ENCODE measurements at places on chromosomes 6 and 20.

DNA sequence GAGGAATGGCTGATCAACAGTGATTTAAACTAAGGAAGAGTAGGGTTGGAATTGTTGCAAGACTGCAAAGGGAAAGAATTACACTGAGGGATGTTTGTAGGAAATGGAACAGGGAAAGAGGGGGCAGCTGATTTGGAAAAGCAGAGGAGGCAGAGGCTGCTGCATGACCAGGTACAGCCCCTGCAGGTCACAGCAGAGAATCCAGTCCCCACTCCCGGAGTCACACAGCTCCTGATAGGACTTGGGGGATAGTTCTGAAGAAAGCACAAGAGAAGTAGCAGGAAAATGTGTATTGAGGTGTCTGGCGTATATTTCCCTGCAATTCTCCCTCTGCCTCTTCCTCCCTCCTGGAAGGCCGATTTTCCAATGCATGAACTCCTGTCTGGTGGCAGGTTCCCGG is 92.5 kb upstream of the PDE10A start:
- no peak for DNase-seq

DNA sequence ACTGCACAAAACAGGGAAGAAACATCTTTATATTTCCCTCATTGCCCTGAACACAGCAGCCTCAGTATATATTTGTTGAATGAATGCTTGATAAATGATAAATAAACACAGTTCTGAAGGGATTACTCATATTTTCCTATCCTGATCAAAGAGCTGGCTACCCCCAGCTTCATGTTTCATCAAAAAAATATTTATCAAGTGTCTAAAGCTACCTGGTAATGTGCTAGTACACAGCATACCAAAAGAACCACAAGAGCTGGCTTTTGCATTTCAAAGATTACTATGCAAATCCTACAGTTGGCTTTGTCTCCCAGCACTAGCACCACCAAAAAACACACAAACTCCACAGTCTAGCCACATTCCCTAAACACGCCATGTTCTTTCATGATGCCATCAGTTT is 130.0 kb downstream of the BTBD9 start:
- DNase-seq: no peak

DNA sequence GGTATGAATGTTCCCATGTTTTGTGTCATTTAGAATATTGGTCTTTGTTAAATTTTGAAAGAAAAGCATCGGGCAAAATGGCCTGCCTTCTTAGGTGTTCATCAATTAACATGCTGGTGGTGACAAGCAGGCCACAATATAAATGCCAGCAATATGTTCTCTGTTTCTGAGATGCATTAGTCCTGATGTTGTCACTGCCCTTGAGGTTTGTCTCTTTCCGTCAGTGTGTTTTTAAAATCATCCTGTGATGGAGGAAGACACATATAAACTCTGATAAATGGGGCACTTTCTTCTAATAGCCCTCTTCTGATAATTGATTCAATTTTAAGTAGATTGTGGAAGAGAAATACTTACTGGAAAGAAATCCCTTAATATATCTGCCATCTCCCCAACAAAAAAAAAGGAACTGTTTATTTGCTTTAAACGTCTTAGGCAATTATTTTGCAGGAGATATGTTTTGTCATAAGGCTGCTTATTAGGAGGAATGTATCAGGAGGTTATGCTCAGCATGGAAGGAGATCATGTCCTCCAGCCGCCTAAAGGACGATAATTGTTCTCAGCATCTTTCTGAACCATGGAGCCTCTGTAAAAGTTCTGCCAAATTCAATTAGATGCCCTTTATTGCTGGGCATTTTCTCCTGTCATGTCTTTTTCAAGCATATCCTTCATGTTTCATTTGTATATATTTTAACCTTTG is 134.1 kb downstream of the COL9A1 start:
- DNase-seq: no peak

DNA sequence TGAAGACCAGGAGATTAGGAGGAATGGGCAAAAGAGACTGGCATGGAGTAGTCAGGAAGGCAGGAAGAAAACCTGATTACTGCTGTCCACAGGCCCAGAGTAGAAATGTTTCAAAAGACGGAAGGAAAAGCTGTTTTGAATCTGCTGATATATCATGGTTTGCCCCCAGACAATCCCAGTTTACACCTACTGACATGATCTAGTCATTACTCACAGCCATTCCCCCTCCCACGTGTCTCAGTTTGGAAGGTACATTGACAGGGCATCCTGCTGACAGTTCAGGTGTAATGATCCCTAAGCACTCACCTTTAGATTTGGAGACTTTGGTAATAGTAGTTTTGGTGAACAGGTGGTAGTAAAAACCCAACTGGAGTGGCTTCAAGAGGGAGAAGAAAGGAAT is 9.8 kb upstream of the TXNDC5 start:
- no peak for DNase-seq

GRCh38 chr6:140538926-140539325 is 1164.5 kb upstream of the CITED2 start:
- no peak for DNase-seq

GRCh38 chr6:84641076-84641475 is 123.3 kb downstream of the TBX18 start:
- no peak for DNase-seq

- DNase-seq: no peak
Measured at GRCh38 chr6:11585426-11586016, 48.0 kb downstream of the TMEM170B start.

- DNase-seq: no peak
Measured at GRCh38 chr20:10556519-10557083, 117.2 kb downstream of the JAG1 start.
